ENCODE measurements at places on chromosomes 3 and 15. TPM values are rescaled to one million over a fixed set of nuclear protein-coding genes. Genes with fewer than 3 reads are reported as not detected.

DNA sequence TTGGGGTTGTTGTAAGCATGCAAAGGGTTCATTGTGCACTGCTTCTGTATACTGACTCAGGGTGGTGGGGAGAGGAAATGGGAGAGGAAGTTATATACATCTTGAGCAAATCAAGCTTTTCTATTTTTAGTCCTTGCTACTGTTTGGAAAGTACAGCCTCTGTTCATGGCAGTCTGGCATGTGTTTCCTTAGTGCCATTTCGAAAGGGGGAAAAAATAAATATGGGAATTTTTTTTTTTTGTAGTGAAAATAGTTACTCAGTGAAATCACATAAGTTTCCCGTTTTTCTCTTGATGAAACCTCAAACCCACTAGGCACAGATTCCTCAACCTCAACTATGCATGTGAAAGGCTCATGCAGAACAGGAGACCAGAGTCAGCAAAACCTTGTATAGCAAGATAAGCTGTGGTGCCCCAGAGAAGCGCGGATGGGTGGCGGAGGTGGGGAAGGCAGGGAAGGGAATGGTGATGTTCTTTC, 353.3 kb downstream of the LPP start:
- no peak for DNase-seq

DNA sequence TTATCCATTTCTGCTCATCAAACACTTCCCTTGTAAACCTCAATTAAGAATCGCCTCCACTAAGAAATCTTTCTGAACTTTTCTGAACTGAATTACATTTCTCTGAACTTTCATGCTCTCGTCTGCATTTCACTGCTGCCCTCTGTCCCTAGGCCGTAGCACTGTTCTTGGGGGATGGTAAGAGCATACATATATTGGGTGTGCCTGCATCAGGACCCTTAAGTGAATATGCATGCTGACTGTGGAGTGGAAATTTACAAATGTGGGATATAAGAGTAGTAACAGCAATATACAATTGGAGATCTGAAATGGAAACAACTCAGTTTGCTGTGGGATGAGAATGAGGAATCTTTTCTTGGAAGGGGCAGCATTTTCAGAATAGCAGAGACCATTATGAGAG, 148.6 kb downstream of the MCTP2 start:
- no peak for DNase-seq

- DNase-seq, result no peak
These were observed 28.1 kb downstream of the DCLK3 start for GRCh38 chr3:36736301-36736700.

- no peak for DNase-seq
These were observed 60.3 kb downstream of the MYO9A start for GRCh38 chr15:72057548-72058091.

DNA sequence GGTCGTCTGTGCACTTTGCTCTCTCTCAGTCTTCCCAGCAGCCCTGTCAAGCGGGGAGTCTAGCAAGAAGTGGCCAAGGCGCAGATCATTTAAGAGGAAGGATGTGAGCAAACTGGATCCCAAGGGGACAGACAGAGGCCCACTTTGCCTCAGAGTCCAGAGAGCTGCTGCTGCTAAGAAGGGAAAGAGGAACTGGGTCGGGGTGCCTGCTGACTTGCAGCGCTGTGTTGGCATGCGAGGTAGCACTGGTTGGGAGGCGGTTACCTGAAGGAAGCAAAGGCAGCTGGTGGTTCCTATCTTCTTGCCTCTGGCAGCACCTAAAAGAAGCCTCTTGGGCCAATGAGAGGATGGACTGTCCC, 28.1 kb downstream of the SMAD3 start:
- DNase-seq, result no peak

GRCh38 chr3:186782542-186783057, 777 bp upstream of the EIF4A2 start:
- no peak for DNase-seq

DNA sequence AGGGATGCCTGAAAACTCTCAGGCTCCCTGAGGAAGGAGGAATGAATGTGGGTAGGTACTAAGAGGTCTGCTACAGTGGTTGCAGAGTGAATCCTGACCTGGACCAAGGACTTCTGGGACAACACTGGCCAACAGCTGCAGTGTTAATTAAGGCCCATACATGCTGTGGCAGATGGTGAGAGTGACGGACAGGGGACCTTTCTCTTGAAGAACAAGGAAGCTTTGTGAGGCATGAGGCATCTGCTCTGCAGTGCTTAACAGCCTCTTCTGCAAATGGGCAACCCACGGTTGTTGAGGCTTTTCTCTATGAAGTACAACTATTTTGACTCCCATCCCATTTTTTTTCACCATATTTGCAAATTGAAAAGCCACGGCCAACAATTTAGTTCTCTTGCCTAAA, 26.6 kb upstream of the ACAN start:
- DNase-seq, result no peak

- no peak for DNase-seq
These were observed 887 bp downstream of the OXTR start for GRCh38 chr3:8768364-8769087.

- DNase-seq, result peak; percentile 28
These were observed 56.6 kb downstream of the LSM3 start for GRCh38 chr3:14235003-14235911.

- DNase-seq, result no peak
These were observed 33.8 kb downstream of the NBEAL2 start for GRCh38 chr3:47013231-47013630.

GRCh38 chr3:188881954-188882641, 289.7 kb upstream of the TPRG1 start:
- DNase-seq, result peak; percentile 96

- DNase-seq, result no peak
These were observed 214.5 kb upstream of the HES1 start for GRCh38 chr3:193921465-193921864.

DNA sequence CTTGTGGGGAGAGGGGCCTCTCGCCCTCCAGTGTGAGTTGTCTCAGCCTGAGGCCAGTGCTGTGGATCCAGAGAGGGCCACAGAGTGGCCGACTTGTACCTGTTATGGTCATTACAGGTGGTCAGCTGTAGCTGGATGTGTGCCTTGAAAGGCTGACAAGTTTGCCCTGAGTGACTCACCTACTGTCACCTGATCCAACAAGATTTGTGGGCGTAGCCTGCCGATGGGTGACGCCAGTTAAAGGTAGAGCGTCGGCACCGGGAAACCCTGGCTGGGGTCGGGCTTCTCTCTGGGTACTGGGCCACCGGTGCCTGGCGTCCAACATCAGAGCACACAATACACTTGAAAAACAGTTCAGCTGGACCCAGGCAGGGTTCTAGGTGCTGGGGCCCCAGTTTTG, 2.8 kb upstream of the ISG20 start:
- DNase-seq, result peak; percentile 82

DNA sequence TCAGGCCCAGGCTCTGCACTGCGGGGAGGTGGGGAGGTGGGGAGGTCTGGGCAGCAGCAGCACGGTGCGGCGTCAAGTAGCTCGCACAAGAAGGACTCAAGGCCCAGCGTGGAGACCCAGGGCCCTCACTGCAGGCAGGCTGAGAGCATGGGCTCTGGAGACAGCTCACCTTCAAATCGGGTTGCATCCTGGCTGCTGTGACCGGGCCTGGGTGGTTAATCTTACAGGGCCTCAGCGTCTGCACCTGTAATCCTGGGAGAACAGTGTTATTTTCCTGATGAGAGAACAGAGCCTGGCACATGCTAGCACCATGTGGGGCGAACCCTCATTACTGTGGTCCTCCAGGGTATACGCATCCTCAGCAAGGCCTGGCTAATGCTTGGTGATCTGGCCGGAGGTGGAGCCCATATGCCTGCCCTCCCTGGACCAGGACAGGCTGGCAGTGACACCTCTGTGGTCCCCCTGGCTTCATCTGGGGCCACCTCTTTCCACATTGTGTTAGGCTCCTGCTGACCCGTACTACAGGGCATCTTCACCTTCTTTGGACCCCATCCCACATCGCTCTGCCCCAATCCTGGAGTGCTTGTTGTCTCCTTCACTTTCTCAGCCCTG, 55.5 kb downstream of the RGMA start:
- no peak for DNase-seq

GRCh38 chr3:107848351-107848915, 242.4 kb downstream of the CD47 start:
- DNase-seq, result no peak

DNA sequence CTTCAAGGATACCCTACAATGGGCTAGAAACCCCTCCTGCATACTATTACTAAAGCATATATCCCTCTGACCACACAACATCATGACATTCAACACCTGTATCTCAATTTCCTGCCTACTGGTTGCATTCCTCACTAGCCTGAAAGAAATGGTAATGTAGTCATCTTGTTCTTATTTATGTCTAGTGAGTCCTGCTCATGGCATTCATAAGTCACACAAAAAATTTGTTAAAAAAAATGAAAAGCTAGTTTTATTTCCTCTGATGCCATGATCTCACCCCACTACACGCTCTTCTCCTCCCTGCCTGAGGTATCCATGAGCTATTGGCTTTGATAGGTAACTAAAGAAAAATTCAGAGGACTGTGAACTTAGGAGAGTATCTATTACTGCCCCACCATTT, 284.5 kb downstream of the ZNF385D start:
- no peak for DNase-seq

DNA sequence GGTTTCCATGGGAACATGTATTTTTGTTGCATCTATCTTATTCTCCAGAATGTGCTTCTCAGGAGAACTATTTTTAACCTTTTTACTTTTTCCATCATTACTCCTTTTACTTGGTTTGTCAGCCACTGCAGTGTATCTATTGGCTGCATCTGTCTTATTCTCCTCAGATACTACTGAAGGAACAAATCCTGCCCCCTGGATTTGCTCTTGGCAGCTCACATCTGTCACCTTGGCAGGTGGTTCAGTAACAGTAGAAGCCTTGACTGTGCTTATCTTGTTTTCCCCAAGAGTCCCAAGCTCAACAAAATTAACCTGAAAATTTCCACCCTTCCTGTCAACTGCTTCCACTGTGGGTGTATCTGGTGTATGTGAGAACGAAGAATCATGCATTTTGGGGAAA, 106.0 kb downstream of the MAP4 start:
- no peak for DNase-seq

GRCh38 chr3:39548282-39548681, 80.8 kb downstream of the MOBP start:
- no peak for DNase-seq

DNA sequence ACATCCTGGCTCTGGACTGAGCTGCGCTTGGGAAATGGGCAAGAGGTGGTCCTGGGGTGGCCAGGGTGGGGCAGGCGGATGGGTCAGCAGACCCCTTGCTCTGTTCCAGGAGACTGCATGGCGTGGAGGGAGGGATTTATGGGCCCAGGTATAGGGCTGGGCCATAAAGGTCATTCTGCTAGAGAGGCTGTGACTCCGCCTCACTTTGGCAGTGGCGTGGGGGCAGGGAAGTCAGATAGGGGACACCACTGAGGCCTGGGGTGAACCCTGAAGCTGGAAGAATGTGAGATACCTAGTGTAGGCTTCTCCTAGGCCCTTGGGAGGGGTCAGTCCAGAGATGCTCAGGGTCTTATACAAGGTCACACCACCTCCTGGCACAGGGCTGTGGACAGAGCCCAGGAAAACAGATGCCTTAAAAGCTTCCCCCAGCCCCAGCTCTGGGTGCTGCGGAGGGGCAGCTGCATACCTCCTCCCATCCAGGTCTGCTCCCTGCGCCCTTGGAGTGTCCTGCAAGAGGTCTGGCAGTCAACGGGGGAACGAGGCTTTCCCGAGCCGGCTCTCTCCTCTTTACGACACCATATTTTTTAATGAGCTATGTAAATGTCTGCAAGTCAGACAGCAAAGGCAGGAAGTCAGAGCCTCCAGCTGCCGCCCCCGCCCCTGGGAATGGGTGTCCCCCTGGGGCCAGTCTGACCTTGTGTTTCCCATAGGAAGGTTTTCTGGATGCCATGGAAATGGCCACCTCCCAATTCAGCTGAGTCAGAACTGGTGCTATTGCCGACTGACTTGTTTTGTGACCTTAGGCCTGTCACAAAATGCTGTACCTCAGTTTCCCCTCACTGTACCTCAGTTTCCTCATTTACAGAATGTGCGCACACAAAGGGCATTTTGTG, 26.3 kb downstream of the LINGO1 start:
- DNase-seq, result no peak

DNA sequence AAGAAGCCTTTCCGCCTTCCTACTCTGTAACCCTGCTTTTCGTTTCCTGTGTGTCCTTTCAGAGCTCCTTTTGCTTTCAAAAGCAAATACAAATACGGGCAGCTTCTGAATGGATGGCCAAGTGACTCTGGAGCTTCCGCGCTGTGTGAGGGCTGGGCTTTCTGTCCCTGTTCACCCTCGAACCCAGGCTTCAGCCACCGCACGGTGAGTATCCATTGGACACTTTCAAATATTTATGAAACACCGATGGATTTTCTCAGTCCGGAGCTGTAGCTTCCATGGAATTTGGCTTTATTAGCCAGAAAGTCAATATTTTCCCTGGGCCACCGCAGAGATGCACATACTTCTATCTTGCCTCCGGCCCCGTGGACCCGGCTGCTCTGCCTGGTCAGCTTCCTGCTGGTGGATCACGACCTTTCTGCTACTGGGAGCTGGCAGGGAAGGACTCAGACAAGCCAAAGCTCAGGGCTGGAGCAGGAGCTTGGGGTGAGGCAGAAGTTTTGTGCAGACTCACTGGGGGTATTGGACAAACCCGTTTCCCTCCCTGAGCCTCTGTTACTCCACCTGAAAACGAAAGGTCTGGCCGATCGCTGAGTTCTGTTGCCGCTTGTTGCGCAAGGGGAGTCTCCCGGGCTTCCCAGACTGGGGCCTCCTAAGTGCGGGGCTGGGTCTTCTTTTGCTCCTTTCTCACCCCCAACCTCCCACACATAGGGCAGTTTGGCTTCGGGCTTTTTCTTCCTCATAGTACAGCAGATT, 63.6 kb downstream of the LINGO1 start:
- DNase-seq, result no peak

The ZNF660 gene
- total RNA-seq, result 1.0 TPM

The SCG5 gene
- total RNA-seq, result 0.39 TPM

The WDR93 gene
- total RNA-seq, result 1.8 TPM

The CXCR6 gene
- 0.74 TPM for total RNA-seq

The SHC4 gene
- total RNA-seq, result 0.44 TPM

The CASR gene
- not detected for total RNA-seq

The CP gene
- 0.28 TPM for total RNA-seq

The RARRES1 gene
- 20.5 TPM for total RNA-seq

The CEMIP gene
- total RNA-seq, result 0.61 TPM

The IL17RD gene
- total RNA-seq, result 7.9 TPM

The UCN2 gene
- total RNA-seq, result 2.8 TPM

All from PC-9 (cell line).